Hippocampal formation (tissue), 2 donors: ENCODE measurements at places on chromosomes 5 and 9.
A peak's percentile ranks its signal among the peaks of the same experiment; 100 is the strongest.

GRCh38 chr9:126719618-126720031 is 85.2 kb upstream of the ZBTB43 start:
- no peak for DNase-seq

GRCh38 chr5:94692581-94692980 is 74.1 kb downstream of the SLF1 start:
- no peak for DNase-seq

- peak; percentile 18 for DNase-seq
Measured at GRCh38 chr5:10456583-10457420, 15.1 kb downstream of the ROPN1L start.

- no peak for DNase-seq
Measured at GRCh38 chr5:112491257-112491656, 72.2 kb upstream of the EPB41L4A start.
